HTR-8/SVneo (cell line): ENCODE measurements at places on chromosomes 3 and 15.

- DNase-seq = no peak
Observed at GRCh38 chr3:177041021-177041729, 156.1 kb downstream of the TBL1XR1 start.

DNA sequence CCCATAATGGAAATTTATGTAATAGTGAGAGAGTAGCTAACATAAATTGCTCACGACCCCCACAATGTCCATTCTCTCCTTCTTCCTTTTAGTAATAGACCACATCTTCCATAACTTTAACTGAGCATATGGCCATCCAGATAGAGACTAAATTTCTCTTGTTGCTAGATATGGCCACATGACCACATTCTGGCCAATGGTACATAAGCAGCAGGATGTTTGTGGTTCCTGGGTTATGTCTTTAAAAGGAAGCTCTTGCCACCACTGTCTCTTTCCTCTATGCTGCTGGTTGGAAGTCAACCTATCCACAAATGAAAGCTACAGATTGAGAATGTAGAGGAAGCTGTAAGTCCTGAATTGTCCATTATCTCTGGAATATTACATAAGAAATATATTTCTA, 59.7 kb upstream of the NPHP3 start:
- no peak for DNase-seq

DNA sequence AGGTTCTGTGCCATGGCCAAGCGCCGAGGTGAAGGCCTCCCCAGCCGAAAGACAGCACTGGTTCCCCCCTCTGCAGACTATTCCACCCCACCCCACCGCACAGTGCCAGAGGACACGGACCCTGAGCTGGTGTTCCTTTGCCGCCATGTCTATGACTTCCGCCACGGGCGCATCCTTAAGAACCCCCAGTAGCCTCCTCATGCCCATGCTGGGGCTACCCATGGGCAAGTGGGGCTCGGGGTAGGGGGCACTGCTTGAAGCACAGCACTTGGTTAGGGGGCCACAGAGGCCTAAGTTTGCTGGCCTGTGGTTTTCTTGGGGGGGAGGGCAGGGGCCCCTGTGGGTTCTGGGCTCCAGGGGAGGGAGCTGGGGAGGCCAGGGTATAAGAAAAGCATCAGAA, 4.8 kb upstream of the CHST14 start:
- no peak for DNase-seq

DNA sequence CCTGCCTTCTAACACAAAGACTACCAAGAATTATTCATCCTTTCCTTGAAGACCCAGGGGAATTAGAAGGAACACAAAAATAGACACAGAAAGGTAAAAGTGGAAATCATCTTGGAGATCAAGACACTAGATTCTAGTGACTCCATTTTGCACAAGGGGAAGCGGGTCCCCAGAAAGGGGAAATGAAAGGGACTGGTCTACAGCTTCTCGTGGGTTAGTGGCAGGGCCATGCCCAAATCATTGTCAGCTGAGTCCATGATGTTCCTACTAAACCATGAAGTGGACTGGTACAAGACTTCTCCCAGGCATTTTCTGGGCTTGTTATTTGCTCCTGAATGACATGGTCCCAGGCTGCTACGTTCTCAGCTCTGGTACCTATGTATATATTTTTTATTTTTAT, 230.7 kb upstream of the TPRG1 start:
- no peak for DNase-seq

DNA sequence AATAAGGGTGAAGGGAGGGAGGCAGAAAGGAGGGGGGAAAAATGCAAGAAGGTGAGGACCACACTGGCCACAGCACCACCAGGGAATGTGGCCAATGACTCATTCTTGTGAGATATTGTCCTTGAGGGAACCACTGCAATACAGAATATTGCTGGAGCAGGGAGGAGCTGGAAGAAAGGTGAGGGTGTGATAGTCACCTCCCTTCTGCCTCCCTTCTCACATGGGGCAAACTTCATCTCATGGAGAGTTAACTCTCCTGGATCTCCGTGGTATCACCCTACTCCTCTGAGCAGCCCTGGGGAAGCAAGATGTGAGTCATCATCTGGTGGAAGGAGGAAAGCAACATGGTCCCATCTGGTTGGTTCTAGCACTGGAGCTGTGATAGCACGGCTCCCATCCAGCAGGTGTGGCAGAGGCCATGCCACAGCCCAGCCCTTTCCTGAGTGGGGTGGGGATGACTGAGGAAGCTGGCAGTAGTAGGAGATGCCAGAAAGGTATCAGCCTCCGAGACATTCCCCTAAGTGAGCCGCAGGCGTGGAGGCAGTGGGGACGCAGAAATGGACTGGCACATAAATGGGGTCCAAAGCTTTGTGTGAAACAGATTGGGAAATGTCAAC, 115.9 kb upstream of the LPP start:
- DNase-seq = no peak

DNA sequence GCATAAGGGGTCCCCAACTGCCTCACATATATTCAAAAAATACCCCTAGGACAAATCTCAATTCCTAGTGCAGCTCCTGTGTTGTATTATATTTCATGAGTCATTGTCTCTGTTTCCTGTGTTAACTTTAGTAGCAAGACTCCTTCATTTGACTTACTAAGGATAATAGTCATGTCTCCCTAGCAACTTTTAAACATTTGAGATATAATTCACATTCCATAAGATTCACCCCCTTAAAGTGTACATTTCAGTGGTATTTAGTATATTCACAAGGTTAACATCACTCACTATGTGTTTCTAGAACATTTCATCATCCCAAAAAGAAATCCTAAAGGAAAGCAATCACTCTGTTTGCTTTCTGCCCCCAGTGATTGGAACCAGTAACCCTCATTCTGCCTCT, 121.3 kb upstream of the WNT7A start:
- DNase-seq = no peak

GRCh38 chr3:60313951-60314461, 937.2 kb downstream of the FHIT start:
- DNase-seq = no peak

DNA sequence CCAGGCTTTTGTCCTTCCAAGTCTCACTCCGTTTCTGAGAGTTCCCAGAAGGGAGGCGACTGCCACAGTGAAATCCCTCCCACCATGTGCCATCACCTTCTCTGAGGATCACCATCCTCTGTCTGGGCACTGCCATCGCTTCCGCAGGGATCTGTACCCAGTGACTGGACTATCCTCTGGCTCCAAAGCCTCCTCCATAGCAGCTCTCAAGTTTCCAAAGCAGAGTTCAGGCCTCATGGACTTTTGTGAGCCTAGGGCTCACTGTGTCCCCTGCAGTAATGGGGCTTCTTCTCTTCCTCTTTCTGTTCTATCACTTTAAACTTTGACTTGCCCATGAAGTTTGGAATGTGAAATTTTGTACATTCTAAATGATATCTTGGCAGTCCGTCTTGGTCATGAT, 63.9 kb downstream of the TIPARP start:
- no peak for DNase-seq

DNA sequence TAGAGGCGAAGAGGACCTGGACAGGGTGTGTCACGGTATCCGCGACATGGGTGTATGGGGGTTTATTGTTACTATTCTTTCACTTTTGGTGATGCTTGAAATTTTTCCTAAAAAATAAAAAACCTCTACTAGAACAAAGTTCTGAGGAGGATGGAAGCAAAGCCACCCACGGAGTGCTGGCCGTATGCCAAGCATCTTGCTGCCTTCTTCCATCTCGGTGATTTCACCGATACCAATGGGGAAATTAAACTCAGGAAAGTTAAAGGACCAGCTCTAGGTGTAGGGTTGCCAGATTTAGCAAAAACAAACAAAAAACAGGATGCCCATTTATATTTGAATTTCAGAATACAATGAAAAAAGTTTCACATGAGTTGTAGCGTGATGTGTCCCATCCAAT, 33.9 kb downstream of the SMAD6 start:
- DNase-seq = no peak
